ENCODE measurements at places on chromosomes 4 and X.

DNA sequence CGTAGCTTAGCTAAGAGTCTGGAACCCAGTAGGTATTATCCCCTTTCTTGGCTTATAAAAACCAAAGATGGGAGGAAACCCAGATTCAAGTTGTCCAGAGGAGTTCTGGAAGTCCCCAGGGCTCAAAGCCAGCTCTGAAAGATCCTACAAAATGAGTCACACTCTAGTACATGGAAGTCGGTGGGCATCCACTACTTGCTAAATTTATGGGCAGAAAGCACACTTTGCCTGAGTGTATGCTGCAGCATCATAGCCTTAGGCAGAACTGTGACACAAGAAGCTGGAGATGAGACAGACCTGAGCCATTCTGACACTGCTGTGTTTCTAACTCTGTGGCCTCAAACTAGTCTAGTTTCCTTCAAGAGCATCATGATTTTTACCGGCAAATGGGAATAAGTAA is 429.3 kb downstream of the AFF2 start:
- DNase-seq, result no peak
- no peaks in the 10 kb centered on the region for H3K27me3 ChIP-seq
- H3K36me3 ChIP-seq, result no peaks in the 10 kb centered on the region
- H3K27ac ChIP-seq, result no peak overlapping the region

DNA sequence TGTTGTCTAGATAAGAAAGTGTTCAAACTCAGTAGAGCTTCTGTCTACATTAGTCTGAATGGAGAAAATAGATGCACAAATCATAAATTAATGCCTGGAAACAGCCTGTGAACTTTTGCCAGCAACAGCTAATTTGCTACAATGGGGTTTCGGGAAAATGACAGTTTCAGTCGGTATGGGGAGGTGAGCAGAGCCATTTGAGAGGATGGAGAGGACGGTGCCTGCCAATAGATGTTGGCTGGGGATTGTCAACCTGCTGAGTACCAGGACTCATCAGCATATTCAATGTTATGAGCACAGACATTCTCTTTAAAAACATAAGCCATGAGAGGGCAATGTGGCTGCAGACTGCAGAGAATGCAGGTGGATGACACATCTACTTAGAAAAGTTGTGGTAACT is 230.3 kb upstream of the PCDH18 start:
- H3K4me3 ChIP-seq, result no peak overlapping the region
- no peak overlapping the region for H3K27ac ChIP-seq
- no peak for DNase-seq
- H3K4me1 ChIP-seq, result no peaks in the 10 kb centered on the region
- no peaks in the 10 kb centered on the region for H3K27me3 ChIP-seq

- no peaks in the 10 kb centered on the region for H3K4me1 ChIP-seq
- H3K4me3 ChIP-seq, result no peak overlapping the region
- H3K27ac ChIP-seq, result no peak overlapping the region
- no peak for DNase-seq
- no peaks in the 10 kb centered on the region for H3K27me3 ChIP-seq
- H3K36me3 ChIP-seq, result no peaks in the 10 kb centered on the region
These were observed 42.1 kb upstream of the HOPX start for GRCh38 chr4:56723201-56723605.

- no peaks in the 10 kb centered on the region for H3K36me3 ChIP-seq
- H3K4me1 ChIP-seq, result no peaks in the 10 kb centered on the region
- H3K27ac ChIP-seq, result no peak overlapping the region
- DNase-seq, result no peak
These were observed 15.8 kb downstream of the CAMK2D start for GRCh38 chr4:113745711-113746110.

DNA sequence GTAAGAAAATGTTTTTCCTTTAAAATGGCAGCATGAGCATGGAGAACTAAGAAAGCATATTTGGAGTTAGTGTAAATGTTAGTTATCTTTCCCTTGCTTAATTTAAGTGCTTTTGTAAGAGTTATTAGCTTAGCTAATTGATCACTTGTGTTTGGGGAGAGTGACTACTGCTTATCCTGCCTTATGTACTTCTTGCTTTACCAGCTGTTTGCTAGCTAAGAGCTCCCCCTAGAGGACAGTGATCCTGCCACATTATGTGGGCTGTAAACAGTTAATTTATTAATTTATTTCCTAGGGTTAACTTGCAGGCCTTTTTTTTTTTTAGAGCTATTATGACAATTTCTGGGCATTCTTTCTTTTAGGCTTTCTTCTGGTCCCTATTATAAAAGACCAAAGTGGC is 435.8 kb downstream of the MAGEB5 start:
- no peak for DNase-seq
- no peaks in the 10 kb centered on the region for H3K36me3 ChIP-seq
- no peaks in the 10 kb centered on the region for H3K4me1 ChIP-seq

GRCh38 chr4:180120068-180120467 is 2123.1 kb upstream of the TENM3 start:
- no peaks in the 10 kb centered on the region for H3K36me3 ChIP-seq
- H3K4me1 ChIP-seq, result no peaks in the 10 kb centered on the region
- no peak overlapping the region for H3K27ac ChIP-seq
- no peak overlapping the region for H3K4me3 ChIP-seq
- H3K27me3 ChIP-seq, result no peaks in the 10 kb centered on the region

DNA sequence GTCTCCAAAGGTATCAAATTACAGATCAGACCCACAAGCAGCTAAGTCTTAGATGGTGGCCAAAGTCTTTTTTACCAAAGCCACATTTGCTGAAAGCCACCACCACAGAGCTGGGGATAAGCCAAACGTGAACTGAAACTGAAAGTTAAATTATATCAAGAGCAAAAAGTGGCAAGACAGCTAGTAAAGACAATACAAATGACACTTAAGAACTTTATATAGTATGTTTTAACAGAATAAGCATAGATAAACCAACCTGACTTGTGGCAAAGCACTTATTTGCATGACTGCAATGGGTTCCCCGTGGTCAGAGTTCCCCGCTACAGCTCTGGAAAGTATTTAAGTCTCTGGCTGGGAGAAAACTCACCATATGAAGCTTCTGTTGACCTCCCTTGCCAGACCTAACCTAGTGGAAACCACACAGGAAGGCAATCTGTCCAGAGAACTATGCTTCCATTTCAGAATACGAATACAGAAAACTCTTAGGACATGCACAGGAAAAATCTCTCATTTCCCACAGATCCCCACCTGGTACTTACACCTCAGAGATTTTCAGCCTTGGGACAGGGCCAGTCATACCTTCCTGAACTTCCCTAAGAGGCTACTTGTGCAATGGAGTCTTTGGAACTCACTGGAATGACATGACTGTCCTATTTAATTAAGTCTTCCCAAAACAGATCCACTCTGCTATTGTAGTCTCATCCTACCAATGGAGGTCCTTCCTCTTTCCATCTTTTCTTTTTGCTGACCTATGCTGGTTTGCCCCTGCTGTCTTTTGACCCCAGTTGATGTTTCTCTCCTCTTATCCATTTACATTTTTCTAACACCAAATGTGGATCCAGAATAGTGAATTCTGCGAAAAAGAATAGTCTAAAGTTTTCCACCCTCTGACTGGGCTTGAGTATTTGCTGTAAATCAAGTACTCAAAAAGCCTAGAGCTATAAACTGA is 225.1 kb downstream of the NR3C2 start:
- no peak overlapping the region for H3K27ac ChIP-seq
- DNase-seq, result no peak
- H3K36me3 ChIP-seq, result no peaks in the 10 kb centered on the region
- H3K27me3 ChIP-seq, result no peaks in the 10 kb centered on the region

DNA sequence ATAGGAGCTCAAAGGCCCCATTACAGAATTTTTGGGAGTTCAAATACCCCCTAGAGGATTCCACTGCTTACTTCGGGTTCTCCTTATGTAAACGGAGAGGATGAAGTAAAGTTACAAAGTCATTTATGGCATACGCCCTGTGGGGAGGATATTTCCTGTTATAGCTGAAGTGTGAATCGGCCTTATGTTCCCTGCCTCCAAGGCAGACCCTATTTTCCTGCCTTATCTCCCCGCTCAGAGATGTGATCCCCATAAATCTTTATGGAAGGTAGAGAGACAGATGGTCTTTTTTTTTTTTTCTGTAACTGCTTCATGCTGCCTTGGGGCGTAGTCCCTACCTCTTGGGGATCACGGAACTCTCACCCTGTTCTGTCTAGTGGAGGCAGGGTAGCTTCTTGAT is 56.0 kb upstream of the DHX15 start:
- no peaks in the 10 kb centered on the region for H3K27me3 ChIP-seq
- no peak overlapping the region for H3K4me3 ChIP-seq
- H3K27ac ChIP-seq, result no peak overlapping the region
- H3K36me3 ChIP-seq, result no peaks in the 10 kb centered on the region

- H3K4me3 ChIP-seq, result no peak overlapping the region
- no peaks in the 10 kb centered on the region for H3K27me3 ChIP-seq
- H3K36me3 ChIP-seq, result peaks cover 2% of the 10 kb centered on the region
- no peak overlapping the region for H3K27ac ChIP-seq
These were observed 32.0 kb upstream of the TBC1D1 start for GRCh38 chr4:37858872-37859271.

DNA sequence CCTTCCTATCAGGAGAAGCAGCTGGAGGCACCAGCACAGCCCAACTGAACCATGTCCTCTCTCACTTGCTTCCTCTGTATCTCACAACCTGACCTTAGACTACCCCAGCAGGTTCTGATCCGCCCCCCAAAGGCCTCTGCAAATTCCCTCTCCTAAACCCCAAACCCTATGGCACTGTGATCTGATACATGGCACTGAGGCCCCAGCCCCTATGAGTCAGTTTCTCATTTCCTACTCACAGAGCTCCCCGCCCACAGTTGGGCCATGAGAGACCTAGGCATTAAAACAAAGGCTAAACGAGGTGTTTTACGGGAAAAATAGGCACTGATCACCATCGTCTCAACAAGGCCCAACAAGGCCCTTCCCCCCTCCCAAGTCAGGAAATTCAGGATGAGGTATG is 19.1 kb downstream of the SASH3 start:
- H3K27me3 ChIP-seq, result no peaks in the 10 kb centered on the region
- no peaks in the 10 kb centered on the region for H3K36me3 ChIP-seq
- no peak for DNase-seq
- H3K4me1 ChIP-seq, result no peaks in the 10 kb centered on the region

DNA sequence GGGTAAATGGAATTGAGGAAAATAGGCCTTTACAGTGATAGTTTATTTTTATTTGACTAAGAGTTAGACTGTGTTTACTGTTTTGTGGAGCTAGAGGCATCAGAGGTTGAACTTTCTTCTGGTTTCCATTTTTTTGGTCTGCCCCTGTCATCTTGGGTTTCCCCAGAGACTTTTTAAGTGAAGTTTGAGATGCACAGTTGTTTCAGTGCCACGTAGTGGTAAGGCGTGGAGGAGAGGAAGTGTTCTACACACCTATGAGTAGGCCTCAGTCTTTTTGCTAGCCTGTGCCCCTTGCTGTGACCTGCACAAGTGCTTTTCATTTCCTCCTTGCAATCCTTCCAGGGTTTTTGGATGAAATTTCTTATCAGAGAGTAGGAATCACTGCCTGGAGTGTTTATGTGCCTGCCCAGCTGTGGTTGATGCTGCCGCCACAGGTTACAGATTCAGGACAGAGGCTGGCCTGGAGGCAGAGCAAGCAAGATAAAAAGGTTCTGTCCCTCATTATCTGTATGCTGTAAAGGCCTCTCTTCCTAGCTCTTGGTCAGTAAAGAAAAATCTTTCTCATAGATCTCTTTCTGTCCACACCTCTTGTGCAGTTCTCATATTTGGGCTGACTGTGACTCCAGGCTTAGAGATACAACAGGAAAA is 12.5 kb upstream of the HSFX4 start:
- no peaks in the 10 kb centered on the region for H3K4me1 ChIP-seq
- H3K36me3 ChIP-seq, result no peaks in the 10 kb centered on the region
- no peak for DNase-seq
- H3K4me3 ChIP-seq, result no peak overlapping the region
- H3K27ac ChIP-seq, result no peak overlapping the region

GRCh38 chr4:141339391-141339790 is 118.7 kb downstream of the ZNF330 start:
- H3K4me3 ChIP-seq, result no peak overlapping the region
- H3K27me3 ChIP-seq, result no peaks in the 10 kb centered on the region
- H3K27ac ChIP-seq, result no peak overlapping the region
- no peaks in the 10 kb centered on the region for H3K36me3 ChIP-seq
- H3K4me1 ChIP-seq, result no peaks in the 10 kb centered on the region

- peaks cover 3% of the 10 kb centered on the region for H3K4me1 ChIP-seq
- no peak overlapping the region for H3K4me3 ChIP-seq
- peaks cover 62% of the 10 kb centered on the region for H3K27me3 ChIP-seq
- DNase-seq, result no peak
These were observed 3.6 kb downstream of the NKX1-1 start for GRCh38 chr4:1402516-1403091.

All from iPS DF 6.9 (cell line).